ENCODE measurements at places on chromosomes 12 and 14. TPM values are rescaled to one million over a fixed set of nuclear protein-coding genes. Genes with fewer than 3 reads are reported as not detected.

Gene PLEKHG7
- not detected for polyA plus RNA-seq

Gene OTOGL
- 0.08 TPM for polyA plus RNA-seq

Gene TEX52
- polyA plus RNA-seq, result not detected

Gene VDR
- 29.0 TPM for polyA plus RNA-seq

Gene SIX6
- not detected for polyA plus RNA-seq
